ENCODE measurements at places on chromosomes 6 and 20.

GRCh38 chr6:5085648-5086293 lies 630 bp downstream of the PPP1R3G start:
- no peak for DNase-seq

- DNase-seq = no peak
These were observed 184.7 kb downstream of the CDH4 start for GRCh38 chr20:61436667-61437279.

DNA sequence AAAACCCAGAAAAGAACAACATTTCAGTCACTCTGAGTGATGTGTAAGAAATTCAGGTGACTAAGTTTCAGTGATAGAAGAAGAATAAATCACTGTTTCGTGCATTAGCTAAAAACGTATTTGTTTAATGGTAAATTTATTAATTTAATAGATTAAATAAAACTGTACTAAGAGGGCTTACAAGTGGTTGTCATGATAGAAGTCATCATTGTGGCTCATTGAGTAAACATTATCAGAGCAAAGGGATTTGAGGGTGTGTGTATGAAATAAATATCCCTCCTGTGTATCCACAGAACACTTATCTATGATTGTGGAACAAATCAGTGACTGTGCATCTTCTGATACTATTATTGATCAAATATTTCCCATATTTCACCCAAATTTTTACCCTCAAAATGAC lies 40.1 kb downstream of the THEMIS start:
- no peak for DNase-seq

- no peak for DNase-seq
These were observed 533.4 kb downstream of the PKHD1 start for GRCh38 chr6:51554029-51554428.

DNA sequence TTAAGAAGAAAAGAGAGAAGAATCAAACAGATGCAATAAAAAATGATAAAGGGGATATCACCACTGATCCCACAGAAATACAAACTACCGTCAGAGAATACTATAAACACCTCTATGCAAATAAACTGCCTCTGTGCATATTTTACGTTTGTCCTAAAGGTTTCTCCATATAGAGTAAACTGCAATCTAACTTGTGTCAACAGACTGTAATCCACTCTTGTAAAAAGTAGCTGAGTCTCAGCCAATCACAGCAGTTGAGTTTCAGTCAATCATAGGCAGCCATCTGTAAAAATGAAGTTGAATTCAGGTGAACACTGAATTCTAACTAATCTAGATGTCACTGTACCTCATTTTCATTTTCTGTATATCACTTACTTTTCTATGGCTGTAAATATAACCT lies 112.2 kb upstream of the SYNCRIP start:
- no peak for DNase-seq

DNA sequence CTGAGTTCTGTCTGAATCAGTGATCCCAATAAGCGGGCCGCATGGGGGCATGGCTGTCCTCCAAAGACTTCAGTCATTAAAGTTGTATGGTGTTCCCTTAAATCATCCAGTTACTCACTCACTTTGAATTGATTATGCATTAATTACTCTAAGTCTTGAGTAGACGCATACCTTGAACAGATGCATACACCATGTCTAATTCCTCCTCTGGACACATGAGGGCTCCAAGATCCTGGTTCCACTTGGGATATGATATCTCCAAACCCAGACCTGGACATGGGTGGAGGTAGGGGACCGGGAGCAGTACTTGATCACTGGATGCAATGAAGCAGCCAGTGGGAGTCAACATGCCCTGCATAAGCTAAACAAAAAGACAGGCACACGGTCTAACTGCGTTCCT lies 204.5 kb downstream of the FNDC1 start:
- no peak for DNase-seq

- DNase-seq = no peak
These were observed 113.6 kb downstream of the FLRT3 start for GRCh38 chr20:14223806-14224205.

GRCh38 chr6:11831653-11832052 lies 53.0 kb upstream of the ADTRP start:
- DNase-seq = no peak

DNA sequence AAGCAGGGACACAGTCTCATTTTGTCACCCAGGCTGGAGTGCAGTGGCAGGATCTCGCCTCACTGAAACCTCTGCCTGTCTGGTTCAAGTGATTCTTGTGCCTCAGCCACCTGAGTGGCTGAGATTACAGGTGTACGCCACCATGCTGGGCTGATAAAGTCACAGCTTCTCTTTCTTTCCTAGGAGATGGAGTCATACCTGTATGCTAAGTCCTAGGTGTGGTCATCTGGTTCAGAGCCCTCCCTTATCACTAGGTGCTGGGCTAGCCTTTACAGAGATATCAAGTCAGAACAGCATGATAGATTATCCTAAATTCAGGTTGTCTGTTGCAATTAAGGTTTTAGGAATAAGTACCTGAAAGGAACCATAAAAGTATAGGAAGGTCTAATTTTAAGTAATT lies 86.7 kb downstream of the AHI1 start:
- DNase-seq = no peak

- DNase-seq = no peak
These were observed 628 bp downstream of the RBM24 start for GRCh38 chr6:17281497-17282481.

DNA sequence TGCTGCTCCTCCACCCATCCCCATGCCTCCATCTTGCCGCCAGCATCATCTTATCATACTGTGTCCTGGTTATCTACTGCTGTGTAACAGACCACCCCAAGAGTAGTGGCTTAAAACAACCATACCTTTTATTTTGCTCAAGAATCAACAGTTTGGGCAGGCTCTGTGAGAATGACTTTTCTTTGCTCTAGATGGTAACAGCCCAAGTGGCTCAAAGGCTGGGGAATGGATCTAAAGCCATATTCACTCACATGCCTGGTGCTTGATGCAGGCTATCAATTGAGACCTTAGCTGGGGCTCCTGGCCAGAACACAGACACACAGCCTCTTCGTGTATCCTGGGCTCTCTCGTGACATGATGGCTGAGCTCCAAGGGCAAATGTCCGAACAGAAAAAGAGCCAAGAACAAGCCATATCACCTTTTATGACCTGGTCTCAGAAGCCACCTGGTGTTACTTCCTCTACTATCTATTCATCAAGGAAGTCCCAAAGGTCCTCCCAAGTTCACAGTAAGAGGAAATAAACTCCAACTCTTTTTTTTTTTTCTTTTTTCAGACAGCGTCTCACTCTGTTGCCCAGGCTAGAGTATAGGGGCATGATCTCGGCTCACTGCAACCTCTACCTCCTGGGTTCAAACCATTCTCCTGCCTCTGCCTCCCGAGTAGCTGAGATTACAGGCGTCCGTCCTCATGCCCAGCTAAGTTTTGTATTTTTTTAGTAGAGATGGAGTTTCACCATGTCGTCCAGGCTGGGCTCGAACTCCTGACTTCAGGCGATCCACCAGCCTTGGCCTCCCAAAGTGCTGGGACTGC lies 159.3 kb upstream of the JARID2 start:
- DNase-seq = no peak

DNA sequence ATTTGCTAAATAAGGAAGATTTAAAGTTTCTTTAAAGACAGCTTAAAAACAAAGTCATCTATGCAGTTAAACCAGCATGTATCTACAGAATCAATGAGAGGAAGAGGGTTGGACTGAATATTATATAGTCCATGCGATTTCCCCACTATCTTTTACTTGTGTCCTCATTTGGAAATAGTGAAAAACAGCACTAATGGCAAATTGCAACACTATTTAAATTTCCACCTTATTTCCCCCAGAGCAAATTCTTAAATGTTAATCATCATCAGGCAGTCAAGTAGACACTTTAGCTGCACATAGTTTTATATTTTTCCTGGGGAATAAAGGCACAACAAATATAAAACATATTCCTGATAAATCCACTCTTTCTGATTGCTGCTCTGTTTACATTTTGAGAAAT lies 114.6 kb downstream of the LCA5 start:
- DNase-seq = no peak

DNA sequence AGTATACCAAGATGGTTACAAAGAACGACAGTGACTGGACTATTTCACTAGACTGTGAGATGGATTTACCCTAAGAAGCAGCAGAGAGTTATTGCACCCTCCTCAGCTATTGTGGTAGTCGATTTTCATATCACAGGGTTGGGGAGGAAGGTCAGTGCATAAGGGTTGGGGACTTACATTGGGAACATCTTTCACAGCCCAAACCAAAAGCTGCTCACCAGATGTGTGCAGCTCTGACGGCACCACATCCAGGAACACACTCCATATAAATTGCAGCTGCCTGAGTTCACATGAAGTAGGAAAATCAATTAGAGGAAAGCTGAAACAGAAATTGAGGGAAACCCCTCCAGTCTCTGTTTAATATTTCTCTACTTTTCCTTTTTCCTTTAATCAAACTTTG lies 470.5 kb upstream of the NRSN1 start:
- DNase-seq = no peak

All from kidney glomerular epithelial cell (primary cell).